H54 (cell line): ENCODE measurements at places on chromosomes 13 and 19.

DNA sequence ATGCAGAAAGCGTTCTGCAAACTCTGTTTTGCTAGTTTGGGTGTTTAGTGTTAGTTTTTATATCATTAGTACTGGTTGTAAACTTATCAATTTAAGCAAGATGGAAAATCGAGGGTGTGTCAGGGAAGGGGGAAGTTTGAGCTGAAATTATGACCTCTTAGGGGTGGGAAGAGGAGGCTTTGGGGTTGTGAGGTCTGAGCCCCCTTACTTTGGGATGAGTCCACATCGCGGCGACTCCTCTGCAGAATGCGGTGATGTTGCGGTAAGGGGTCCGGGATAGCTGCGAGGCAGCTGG is 743 bp upstream of the NDUFS7 start:
- DNase-seq, result peak; percentile 69

DNA sequence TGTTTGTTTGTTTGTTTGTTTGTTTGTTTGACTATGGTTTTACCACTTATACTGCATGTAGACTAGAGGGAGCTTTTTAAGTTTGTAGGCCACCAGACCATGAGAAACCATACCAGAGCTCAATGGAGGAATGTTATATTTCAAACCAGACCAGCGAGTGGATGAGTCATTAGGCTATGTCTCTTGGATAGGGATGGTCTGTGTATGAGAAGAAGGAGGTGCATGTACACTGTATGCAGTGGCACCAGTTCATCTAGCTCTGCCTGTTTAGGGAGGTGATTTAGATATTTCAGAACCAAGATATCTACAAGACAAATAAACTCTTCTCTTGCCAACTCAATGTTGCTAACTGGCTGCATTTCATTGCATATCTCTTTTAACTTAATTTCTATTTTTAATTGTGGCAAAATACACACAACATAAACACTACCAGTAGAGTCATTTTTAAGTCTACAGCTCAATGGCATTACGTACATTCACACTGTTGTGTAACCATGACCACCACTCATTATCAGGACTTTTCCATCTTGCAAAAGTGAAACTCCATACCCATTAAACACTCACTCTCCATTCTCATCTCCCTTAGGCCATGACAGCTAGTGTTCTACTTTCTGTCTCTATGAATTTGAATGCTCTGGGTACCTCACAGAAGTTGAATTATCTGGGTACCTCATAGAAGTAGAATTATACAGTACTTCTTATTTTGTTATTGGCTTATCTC is 29.2 kb downstream of the SYDE1 start:
- DNase-seq, result no peak

DNA sequence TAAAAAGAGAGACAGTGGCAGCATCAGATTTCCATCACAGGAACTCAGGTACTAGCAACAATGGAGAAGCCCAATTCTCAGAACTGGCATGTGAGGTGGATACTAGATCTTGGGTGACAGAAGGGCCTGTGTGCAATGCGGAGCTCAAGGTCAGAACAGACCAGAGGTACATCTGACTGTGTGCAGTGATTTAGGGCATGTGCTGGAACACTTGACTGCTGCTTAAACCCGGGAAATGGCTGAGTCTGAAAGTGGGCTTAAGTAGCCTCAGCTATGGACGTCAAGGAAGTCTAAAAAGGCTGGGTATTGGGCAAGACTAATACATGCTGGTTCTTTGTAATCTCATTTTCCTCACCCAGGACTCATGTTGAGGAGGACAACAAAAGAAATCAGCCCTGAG is 182.2 kb downstream of the LACC1 start:
- DNase-seq, result no peak

DNA sequence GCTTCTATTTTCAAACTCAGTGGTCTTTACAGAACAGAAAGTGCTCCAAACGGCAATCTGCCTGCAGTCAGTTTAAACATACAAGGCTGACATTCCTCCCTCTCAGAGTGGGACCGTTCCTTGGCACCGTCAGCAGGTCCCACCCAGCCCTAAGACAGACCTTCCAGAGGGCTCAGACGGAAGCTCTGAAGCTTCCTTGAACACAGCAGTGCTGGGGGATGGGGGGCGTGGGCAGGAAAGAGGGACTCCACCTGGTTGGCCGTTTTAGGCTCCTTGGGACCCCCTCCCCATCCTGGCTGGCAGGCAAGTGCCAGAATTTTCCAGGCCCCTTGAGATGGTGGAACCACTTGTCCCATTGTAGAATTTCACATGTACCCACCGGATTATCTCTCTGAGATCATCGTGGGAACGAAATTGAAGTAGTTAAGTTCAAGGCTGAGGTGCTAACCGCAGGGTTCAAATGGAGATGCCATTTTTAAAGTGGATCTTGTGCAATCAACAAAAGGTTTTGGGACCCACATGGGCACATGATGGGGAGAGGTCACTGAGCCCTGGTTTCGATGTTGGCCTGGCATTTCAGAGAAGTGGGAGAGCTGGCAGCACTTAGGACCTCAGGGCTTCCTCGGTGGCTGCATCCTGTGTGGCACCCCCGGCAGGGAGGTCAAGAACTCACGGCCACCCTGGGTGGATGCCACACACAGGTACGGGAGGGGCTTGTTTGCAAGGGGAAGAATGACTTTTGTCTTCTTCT is 46.2 kb downstream of the KLF2 start:
- no peak for DNase-seq

- no peak for DNase-seq
Measured at GRCh38 chr19:44742330-44743061, 6.0 kb upstream of the BCL3 start.

GRCh38 chr13:30030141-30030750 is 179.8 kb upstream of the UBL3 start:
- no peak for DNase-seq

- peak; percentile 49 for DNase-seq
Measured at GRCh38 chr13:43805071-43805468, 18.3 kb upstream of the ENOX1 start.
